CD4-positive, alpha-beta T cell treated with Interleukin-1 beta for 1 hour (primary cell): ENCODE measurements at places on chromosomes 5 and 9.

- no peak for DNase-seq
These were observed 141.1 kb downstream of the ACTBL2 start for GRCh38 chr5:57341380-57341979.

- no peak for DNase-seq
These were observed 114.3 kb upstream of the SLC25A48 start for GRCh38 chr5:135720191-135720590.

- no peak for DNase-seq
These were observed 128.7 kb upstream of the BOD1 start for GRCh38 chr5:173745123-173745522.

- DNase-seq: no peak
These were observed 184.0 kb downstream of the HSPA4 start for GRCh38 chr5:133235696-133236426.

DNA sequence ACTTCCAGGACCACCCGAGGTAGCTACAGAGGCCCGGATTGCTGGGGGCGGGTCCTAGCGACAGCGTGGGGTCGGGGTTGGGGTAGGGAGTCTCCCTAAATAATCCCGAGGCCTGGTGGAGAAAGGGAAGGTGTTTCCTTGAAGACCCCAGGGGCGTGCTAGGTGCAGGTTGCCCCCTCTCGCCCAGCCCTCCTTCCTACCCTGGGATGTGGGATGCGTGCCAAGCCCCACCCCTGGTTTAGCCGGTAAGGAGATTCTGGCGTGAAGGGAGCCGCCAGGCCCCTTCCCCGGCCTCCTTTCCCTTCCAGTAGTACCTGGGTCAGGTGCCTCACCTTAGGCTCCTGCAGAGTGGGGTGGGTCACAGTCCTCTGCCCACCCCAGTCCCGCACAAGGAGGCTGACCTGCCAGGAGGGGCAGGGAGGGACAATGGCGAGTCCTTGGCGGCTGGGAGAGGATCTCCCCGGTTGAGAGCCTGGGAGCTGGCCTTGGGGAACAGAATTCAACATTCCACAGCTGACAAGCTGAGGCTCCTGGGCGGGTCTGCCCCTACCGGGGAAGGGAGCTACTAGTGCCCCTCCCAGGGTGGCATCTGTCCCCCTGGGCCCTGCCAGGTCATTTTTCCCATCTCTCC lies 674 bp downstream of the TSPAN17 start:
- peak; percentile 1 for DNase-seq

- DNase-seq: no peak
These were observed 17.5 kb downstream of the SLC31A1 start for GRCh38 chr9:113238859-113239232.

- DNase-seq: no peak
These were observed 27.9 kb downstream of the SKIC3 start for GRCh38 chr5:95526871-95527270.

GRCh38 chr5:31193116-31193515 lies 370 bp upstream of the CDH6 start:
- no peak for DNase-seq

GRCh38 chr5:128254789-128255188 lies 171.2 kb downstream of the SLC12A2 start:
- DNase-seq: no peak

DNA sequence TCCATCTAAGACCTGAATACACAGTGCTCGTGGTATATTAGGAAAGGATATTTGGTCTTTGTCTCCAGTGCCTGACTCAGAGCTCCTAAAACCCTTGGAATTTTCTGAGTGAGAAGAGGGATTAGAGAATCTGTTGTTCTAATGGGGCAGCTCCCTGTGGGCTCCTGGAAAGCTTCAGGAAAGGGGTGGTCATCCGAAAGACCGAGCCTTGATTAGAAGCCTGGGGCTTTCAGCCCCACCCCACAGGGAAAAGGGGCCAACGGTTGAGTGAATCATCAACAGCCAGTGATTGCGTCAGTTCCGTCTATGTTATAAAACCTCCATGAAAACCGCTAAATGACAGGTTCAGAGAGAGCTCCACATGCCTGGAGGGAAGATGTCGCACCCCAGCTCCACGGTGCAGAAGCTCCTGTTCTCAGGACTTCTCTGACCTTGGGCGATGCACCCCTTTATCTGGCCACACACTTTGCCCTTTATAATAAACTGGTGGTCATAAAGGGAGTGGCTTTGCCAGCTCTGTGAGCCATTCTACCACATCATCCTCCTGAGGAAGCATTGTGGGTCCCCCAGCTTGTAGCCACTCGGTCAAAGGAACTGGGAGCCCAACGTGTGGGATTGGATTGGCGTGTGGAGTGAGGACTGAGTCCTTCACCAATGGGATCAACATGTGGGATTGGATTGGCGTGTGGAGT lies 71.0 kb upstream of the ICE1 start:
- DNase-seq: no peak

DNA sequence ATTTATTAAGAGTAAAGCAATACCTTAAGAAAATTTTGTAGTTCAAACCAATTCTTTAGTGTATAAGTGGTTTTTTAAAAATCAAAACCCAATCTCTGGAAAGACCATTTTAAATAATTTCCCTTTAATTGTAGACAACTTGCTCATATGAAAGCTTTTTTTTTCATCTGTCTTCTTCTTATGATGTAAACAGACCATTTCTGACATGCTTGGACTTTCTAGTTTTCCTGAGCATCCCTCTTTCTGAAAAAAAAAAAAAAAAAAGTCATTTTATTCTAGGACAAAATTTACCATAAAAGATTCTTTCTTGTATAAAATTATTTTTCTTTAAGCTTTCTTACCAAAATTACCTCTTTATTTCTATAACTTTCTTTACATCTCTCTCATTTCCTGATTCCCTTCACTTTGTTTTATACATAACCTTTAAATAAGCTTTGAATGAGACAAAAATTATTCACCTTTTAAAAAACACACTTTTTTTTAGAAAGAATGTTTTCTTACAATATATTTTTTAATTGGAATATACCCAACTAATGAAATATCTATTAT lies 67.5 kb downstream of the COL15A1 start:
- no peak for DNase-seq
